NCI-H460 (cell line): ENCODE measurements at places on chromosomes 1 and 21. TPM values are rescaled to one million over a fixed set of nuclear protein-coding genes. Genes with fewer than 3 reads are reported as not detected.

GRCh38 chr1:183467687-183468086 lies 4.6 kb upstream of the SMG7 start:
- DNase-seq = peak; percentile 34

GRCh38 chr1:218281285-218281684 lies 3.8 kb upstream of the RRP15 start:
- DNase-seq = no peak

- DNase-seq = no peak
Measured at GRCh38 chr1:150161747-150162581, 12.2 kb downstream of the PLEKHO1 start.

DNA sequence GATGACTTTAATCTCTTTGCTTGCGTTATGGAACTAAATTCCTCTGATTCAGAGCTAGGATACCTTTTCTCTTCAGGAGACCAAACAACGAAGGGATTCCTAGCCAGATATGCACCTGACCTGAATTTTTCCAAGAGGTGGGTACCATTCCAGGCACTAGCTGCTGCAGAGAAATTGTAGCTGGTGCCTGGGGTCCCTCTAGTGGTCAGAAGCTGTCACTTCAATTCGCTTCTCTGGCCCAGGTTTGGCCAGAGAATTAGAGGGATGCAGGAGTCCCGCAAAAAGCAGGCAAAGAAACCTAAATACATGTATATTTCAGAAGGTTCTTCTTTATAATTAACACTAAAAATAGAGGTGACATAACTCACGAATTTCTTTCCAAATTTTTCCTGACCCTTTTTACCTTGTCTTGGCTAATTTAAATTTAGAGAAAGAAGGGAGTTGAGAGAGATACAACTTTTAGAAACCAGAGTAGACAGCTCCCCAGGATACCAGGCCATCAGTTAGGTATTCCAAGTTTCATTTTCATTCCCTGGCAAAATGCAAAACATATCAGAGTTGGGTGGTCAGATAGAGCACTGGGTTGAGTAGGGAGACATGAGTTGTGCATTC lies 9.6 kb downstream of the ACKR1 start:
- peak; percentile 48 for DNase-seq

- DNase-seq = no peak
Measured at GRCh38 chr1:117527074-117527473, 78.8 kb upstream of the TENT5C start.

DNA sequence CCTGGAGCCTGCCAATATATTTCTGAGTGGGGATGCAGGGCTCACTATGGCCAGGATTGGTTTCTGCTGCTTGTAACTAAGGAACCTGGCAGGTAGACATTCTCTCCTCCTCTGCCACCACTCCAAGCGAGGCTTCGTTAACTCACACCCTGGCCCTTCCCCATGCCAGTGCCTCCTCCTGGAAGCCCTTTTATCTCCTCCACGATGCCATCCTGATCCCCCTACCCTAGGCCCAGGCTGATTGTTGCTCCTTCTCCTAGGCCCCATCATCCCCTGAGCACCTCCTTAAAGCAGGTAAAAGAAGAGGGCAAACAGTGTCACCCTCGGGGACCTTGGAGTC lies 118.5 kb downstream of the DMRTB1 start:
- DNase-seq = no peak

- no peak for DNase-seq
Measured at GRCh38 chr1:220943319-220943996, 64.2 kb downstream of the HLX start.

The CBR3 gene
- 9.5 and 11.2 TPM in 2 replicates for total RNA-seq

The GCSAML gene
- not detected in 2 replicates for total RNA-seq

The TTLL7 gene
- total RNA-seq = 4.4 and 4.8 TPM in 2 replicates

The PDIK1L gene
- 7.6 and 7.9 TPM in 2 replicates for total RNA-seq
